ENCODE measurements at places on chromosomes 4 and X. TPM values are rescaled to one million over a fixed set of nuclear protein-coding genes. Genes with fewer than 3 reads are reported as not detected.

The NEIL3 gene
- not detected for polyA plus RNA-seq

The CCNA2 gene
- polyA plus RNA-seq, result 0.34 TPM

The SHOX gene
- not detected for polyA plus RNA-seq

The MAMLD1 gene
- polyA plus RNA-seq, result 2.0 TPM

The ARX gene
- polyA plus RNA-seq, result not detected

The VCX2 gene
- not detected for polyA plus RNA-seq

The GAGE13 gene
- polyA plus RNA-seq, result not detected

The TBX22 gene
- polyA plus RNA-seq, result not detected

The NUDT11 gene
- polyA plus RNA-seq, result 1.0 TPM

The OPRPN gene
- not detected for polyA plus RNA-seq

The CLDN22 gene
- not detected for polyA plus RNA-seq

The GPR82 gene
- 0.37 TPM for polyA plus RNA-seq

The PRKX gene
- 73.9 TPM for polyA plus RNA-seq

The MRFAP1L1 gene
- 132 TPM for polyA plus RNA-seq

The TNIP3 gene
- 0.55 TPM for polyA plus RNA-seq

The ZBED1 gene
- 34.1 TPM for polyA plus RNA-seq

The STK32B gene
- polyA plus RNA-seq, result not detected

The NLRP2B gene
- not detected for polyA plus RNA-seq

The DMP1 gene
- polyA plus RNA-seq, result not detected

The DOK7 gene
- not detected for polyA plus RNA-seq

The DDX53 gene
- not detected for polyA plus RNA-seq

The LGI2 gene
- polyA plus RNA-seq, result not detected

The KLHL34 gene
- polyA plus RNA-seq, result 1.7 TPM

The HOPX gene
- 128 TPM for polyA plus RNA-seq

The NDP gene
- polyA plus RNA-seq, result not detected

The RNF212 gene
- 4.2 TPM for polyA plus RNA-seq

The INTU gene
- not detected for polyA plus RNA-seq

The GUCY1A1 gene
- polyA plus RNA-seq, result not detected

The UCP1 gene
- polyA plus RNA-seq, result not detected

The IGFBP7 gene
- not detected for polyA plus RNA-seq

The CXCL10 gene
- polyA plus RNA-seq, result 0.42 TPM

The PDLIM5 gene
- 57.5 TPM for polyA plus RNA-seq

The TRIM2 gene
- polyA plus RNA-seq, result 7.5 TPM

The PRR32 gene
- not detected for polyA plus RNA-seq

The RWDD4 gene
- 18.0 TPM for polyA plus RNA-seq

The CYP2U1 gene
- polyA plus RNA-seq, result 2.0 TPM

The ABCG2 gene
- 0.81 TPM for polyA plus RNA-seq

The ELF2 gene
- polyA plus RNA-seq, result 27.4 TPM

The RBMX gene
- 183 TPM for polyA plus RNA-seq

The DGAT2L6 gene
- polyA plus RNA-seq, result not detected

The PPP1R2C gene
- polyA plus RNA-seq, result 0.90 TPM

The SPANXN4 gene
- polyA plus RNA-seq, result not detected

The OTC gene
- polyA plus RNA-seq, result not detected

The SYTL4 gene
- polyA plus RNA-seq, result not detected
